ENCODE measurements at places on chromosomes 5 and 9.

DNA sequence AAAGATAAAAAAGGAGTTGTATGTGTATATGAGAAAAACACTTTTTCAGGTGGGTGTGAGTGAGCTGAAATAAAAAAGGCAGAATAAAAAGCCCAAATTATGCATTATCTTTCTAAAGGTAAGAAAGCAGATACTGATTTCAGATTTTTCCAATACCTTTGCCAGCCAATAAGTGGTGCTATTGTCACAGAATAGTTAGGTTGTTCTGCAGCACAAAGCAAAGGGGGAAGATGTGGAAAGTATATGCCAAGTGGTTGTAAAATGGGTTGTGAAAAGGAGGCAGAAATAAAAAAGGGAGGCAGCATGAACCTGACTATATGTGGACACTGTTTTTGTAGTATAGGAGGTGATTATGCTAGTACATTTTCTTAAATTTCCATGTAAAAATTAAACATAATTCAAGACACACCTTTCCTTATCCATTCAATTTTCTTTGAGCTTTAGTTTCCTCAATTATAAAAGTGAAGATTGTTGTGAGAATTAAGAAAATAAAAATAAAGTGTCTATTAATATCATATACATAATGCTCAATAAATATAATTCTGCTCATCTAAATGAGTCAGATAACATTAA is 106.7 kb downstream of the SMIM15 start:
- DNase-seq: no peak

DNA sequence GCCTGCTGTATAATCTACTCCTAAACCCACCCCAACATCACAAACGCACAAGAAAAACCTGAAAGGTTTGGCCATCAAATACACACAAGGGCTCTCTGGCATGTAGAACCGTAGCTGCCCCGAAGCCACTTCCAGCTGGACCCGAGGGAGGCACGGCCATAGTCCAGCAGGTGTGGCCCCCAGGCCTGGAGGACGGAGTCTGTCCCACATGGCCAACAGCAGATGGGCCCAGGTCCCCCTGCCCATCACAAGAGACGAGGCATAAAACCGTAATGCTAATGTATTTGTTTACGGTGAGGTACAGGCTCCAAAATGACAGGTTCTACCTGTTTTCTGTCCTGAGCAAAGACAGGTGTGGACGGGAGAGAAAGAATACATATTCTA is 234.2 kb downstream of the SYK start:
- DNase-seq: no peak

DNA sequence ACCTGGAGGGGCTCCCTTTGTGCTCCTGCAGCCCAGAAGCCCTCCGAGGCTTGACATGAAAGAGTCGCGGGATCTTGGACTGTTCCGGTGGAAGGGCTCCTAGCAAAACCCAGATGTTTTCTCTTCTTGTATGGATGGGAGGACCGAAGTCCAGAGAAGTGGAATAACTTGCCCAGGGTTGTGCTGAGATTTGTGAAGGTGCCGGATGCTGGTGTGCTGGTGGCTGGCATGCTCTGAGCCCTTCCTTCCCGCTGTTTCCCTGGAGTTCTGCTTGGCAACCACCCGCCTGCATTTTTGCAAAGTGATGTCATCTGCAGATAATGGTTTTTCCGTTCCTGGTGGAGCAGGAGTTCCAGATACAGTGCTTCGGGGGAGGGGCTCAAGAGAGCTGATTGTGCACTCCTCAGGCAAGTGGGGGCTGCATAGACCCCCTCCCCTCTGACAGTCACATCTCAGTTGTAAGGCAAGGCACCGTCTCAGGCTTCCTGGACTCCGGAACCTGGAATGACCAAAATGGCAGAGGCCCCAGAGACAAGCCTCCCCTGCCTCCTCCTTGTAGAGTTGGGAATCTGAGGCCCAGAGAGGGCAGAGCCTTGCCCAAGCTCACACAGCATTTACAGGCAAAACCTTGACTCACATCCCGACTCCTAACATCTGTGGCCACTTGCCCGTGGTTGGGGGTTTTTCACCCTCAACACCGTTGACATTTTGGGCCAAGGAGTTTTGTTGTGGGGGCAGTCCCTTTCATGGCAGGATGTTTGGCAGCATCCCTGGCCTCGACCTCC is 157.0 kb downstream of the RGS3 start:
- peak; percentile 74 for DNase-seq

- no peak for DNase-seq
Measured at GRCh38 chr5:130885027-130885426, 280.0 kb downstream of the HINT1 start.

GRCh38 chr9:135505406-135506187 is 5.1 kb downstream of the MRPS2 start:
- no peak for DNase-seq

DNA sequence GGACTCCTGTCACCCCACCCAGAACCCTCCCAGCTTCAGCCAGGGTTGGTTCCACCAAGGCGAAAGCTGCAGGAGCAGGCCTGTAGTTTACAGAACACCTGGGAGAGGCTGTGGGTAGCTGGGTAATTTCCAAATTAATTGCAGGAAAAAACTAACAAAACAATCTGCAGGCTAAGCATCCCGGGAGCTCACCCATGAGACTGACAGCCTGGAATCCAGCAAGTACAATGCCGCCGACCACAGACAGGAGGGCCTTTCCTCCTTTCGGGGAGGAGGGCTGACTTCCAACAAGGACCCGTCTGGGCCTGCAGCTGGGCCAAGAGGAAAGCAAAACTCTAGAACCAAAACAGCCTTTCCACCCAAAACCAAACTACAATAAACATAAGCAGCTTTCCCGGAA is 10.3 kb downstream of the FOXE1 start:
- no peak for DNase-seq
